ENCODE measurements at places on chromosomes 13 and 19. TPM values are rescaled to one million over a fixed set of nuclear protein-coding genes. Genes with fewer than 3 reads are reported as not detected.

DNA sequence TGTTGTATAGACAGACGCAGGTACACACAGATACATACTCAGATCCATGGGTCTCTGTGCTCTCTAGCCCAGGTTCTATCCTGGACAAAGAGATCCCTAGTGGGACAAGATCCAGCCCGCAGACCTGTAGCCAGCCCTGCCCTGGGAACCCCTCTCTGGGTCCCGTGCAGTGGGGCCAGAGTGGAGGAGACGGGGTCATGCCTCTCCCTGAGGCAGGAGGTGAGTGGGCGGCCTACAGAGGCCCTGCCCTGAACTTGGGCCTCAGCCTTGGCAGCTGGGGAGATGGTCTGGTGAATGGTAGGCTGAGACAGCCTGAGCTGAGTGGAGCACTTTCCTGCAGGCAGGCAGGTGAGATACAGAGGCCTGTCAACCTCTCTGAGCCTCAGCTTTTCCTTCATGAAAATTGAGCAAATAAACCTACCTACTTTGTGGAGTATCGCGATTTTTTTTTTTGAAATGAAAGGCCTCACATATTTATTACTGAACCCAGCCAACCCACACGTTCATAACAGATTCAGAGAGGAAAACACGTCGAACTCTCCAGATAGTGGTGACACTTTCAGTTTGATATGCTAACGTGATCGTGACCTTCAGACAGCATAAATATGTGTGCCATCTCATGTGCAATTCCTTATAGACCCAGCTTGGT is 3.4 kb upstream of the JUND start:
- H3K4me1 ChIP-seq: peaks cover 28% of the 10 kb centered on the region
- H3K27me3 ChIP-seq: peaks cover 7% of the 10 kb centered on the region
- no peak overlapping the region for H3K4me3 ChIP-seq
- peak overlapping the region; percentile 27 for H3K27ac ChIP-seq
- peaks cover 3% of the 10 kb centered on the region for H3K36me3 ChIP-seq

- H3K4me1 ChIP-seq: peaks cover 7% of the 10 kb centered on the region
- no peak for DNase-seq
- H3K36me3 ChIP-seq: peaks cover 85% of the 10 kb centered on the region
- H3K27ac ChIP-seq: no peak overlapping the region
- H3K27me3 ChIP-seq: peaks cover 1% of the 10 kb centered on the region
- no peak overlapping the region for H3K4me3 ChIP-seq
Observed at GRCh38 chr19:45145270-45146189, 15.3 kb downstream of the NKPD1 start.

The RDH8 gene
- not detected for polyA plus RNA-seq

DNA sequence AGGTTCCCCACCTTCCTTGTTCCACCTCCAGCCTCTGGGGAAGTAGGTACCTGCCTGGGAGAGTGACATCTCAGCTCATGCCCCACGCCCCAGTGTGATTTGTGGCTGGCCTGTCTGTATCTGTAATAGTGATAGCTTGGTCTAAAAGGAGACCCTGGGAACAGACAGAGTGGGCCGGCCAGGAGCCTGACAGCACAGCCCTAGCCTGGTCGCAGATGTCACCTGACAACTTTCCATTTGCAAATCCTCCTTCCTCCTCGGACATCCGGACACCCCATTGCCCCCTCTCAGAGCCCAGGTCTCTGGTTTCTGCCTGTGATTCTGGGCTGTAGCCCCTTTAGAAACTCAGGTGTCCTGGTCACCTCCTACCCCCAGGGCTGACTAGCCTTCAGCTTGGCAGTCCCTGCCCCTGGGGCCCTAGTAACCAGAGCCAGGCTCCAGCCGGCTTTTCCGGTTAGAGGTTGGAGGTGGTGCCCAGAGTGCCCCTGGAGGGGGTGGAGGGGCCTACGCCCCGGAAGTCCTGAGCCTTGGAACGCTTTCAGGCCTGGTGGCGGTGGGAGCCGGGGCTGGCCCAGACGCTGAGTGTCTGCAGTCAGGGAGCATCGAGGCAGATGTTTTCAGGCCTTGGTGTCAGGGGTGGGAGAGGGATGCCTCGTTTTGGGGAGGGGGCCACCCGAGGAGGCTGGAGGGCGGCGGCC is 6.5 kb downstream of the LRRC8E start:
- H3K27me3 ChIP-seq: peaks cover 4% of the 10 kb centered on the region
- H3K36me3 ChIP-seq: no peaks in the 10 kb centered on the region
- no peaks in the 10 kb centered on the region for H3K4me1 ChIP-seq
- no peak overlapping the region for H3K4me3 ChIP-seq
- H3K27ac ChIP-seq: no peak overlapping the region

The PLPPR3 gene
- polyA plus RNA-seq: 201 TPM

- no peak for DNase-seq
- no peaks in the 10 kb centered on the region for H3K4me1 ChIP-seq
- no peak overlapping the region for H3K27ac ChIP-seq
- no peaks in the 10 kb centered on the region for H3K27me3 ChIP-seq
Observed at GRCh38 chr19:16252459-16253205, 54.9 kb downstream of the AP1M1 start.

The CYP2F1 gene
- 0.41 TPM for polyA plus RNA-seq

The CLDN10 gene
- polyA plus RNA-seq: 11.8 TPM

The PRRG2 gene
- polyA plus RNA-seq: 1.5 TPM

- H3K36me3 ChIP-seq: no peaks in the 10 kb centered on the region
- no peak for DNase-seq
- H3K4me3 ChIP-seq: no peak overlapping the region
- H3K27ac ChIP-seq: no peak overlapping the region
- H3K4me1 ChIP-seq: no peaks in the 10 kb centered on the region
Observed at GRCh38 chr13:31605076-31605860, 134.1 kb upstream of the RXFP2 start.

The TEKTIP1 gene
- 13.0 TPM for polyA plus RNA-seq

The HSPH1 gene
- 165 TPM for polyA plus RNA-seq

- H3K4me1 ChIP-seq: peaks cover 33% of the 10 kb centered on the region
- peaks cover 37% of the 10 kb centered on the region for H3K27me3 ChIP-seq
- H3K4me3 ChIP-seq: no peak within 1 kb of the TSS
- H3K36me3 ChIP-seq: no peaks in the 10 kb centered on the region
Observed at GRCh38 chr19:5804516-5805461, at the start of gene NRTN. NRTN (plus strand) TSS chr19:5805067; CDS start chr19:5824166, 19,099 bp downstream.

The C19orf85 gene
- polyA plus RNA-seq: not detected

DNA sequence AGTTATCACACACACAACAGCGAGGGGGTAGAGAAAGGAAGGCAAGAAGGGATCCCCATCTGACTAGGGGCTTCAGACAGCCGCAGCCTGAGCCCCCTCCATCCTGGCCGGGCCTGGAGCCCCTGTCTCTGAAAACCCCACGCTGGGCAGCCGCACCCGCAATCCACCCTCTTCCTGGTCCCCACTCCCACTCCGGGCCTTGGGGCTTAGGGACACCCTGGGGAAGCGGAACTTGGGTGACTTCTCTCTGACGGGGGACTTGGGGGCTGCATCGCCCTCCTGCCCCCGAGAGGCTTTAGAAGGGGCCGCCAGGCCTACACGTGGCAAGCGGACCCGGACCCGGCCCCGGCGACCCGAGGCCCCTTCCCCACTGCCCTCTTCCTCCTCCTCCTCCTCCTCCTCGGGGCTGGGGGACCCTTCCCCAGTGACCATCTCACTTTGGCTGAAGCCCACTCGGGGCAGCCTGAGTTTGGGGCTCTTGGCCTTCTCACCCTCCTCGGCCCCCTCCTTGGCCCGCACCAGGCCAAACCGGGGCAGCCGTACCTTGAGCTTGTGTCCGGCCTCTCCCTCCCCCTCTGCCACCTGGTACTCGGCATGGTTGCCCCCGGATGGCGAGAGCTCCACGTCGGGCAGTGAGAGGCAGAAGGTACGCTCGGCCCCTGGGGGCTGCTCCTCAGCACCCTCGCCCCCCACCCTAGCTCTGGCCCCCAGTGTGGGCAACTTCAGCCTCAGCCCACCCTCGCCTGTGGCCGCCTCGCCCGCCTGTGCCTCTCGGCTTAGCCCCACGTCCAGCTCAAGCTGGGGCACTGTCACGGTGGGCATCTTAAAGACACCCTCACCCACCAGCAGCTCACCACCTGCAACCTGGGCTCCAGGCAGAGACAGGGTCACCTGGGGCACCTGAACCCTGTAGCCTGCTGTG is 4.2 kb upstream of the HIPK4 start:
- no peak overlapping the region for H3K4me3 ChIP-seq
- H3K27me3 ChIP-seq: peaks cover 2% of the 10 kb centered on the region
- H3K4me1 ChIP-seq: peaks cover 6% of the 10 kb centered on the region
- peaks cover 25% of the 10 kb centered on the region for H3K36me3 ChIP-seq
- no peak overlapping the region for H3K27ac ChIP-seq
- no peak for DNase-seq

GRCh38 chr19:42246922-42247639 is 4.7 kb upstream of the GSK3A start:
- no peak for DNase-seq
- peaks cover 82% of the 10 kb centered on the region for H3K4me1 ChIP-seq
- H3K27ac ChIP-seq: peak overlapping the region; percentile 67
- H3K36me3 ChIP-seq: peaks cover 41% of the 10 kb centered on the region

DNA sequence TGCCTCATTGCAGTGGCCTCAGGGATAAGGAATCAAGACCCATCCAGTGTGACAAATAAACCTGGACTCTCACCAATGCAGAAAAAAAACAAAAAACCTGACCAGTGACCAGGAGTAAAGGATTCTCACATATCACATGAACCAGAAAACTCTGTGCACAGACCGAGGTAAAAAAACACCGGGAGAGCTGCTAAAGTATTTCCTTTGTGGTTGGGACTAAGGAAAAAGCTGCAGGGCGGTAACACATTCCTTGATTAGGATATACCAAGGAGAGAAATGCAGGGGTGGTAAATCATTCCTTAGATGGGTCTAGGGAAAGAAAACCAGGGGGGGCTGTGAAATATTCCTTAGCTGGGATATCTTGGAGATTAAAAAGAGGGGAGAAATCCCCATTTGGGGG is 64.8 kb upstream of the ZNF85 start:
- H3K27me3 ChIP-seq: no peaks in the 10 kb centered on the region
- H3K4me3 ChIP-seq: no peak overlapping the region
- no peak for DNase-seq
- H3K4me1 ChIP-seq: no peaks in the 10 kb centered on the region
- H3K36me3 ChIP-seq: no peaks in the 10 kb centered on the region

The C1QTNF9 gene
- polyA plus RNA-seq: 0.39 TPM

The KCNN4 gene
- 0.62 TPM for polyA plus RNA-seq

The SSC5D gene
- 4.7 TPM for polyA plus RNA-seq

GRCh38 chr19:30161021-30161655 is 211.0 kb upstream of the ZNF536 start:
- no peak overlapping the region for H3K4me3 ChIP-seq
- H3K27ac ChIP-seq: no peak overlapping the region
- DNase-seq: no peak
- no peaks in the 10 kb centered on the region for H3K36me3 ChIP-seq

The SLC6A16 gene
- polyA plus RNA-seq: 3.8 TPM

The CEACAM21 gene
- 10.7 TPM for polyA plus RNA-seq

GRCh38 chr13:46614582-46614981 is 61.6 kb downstream of the LRCH1 start:
- no peaks in the 10 kb centered on the region for H3K36me3 ChIP-seq
- no peak overlapping the region for H3K4me3 ChIP-seq
- no peak for DNase-seq
- H3K27me3 ChIP-seq: no peaks in the 10 kb centered on the region
- peaks cover 7% of the 10 kb centered on the region for H3K4me1 ChIP-seq

The TGDS gene
- 8.6 TPM for polyA plus RNA-seq

DNA sequence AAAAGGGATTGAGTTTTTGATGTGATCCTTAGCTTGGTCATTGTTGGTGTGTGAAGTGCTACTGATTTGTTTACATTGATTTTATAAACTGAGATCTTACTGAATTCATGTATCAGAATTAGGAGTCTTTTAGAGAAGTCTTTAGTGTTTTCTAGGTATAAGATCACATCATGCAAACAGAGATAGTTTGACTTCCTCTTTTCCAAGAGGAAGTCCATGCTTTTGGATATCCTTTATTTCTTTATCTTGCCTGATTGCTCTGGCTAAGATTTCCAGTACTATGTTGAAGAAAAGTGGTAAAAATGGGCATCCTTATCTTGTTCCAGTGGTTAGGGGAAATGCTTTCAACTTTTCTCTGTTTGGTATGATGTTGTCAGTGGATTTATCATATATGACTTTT is 561.2 kb upstream of the SLITRK1 start:
- H3K27ac ChIP-seq: no peak overlapping the region
- DNase-seq: no peak
- no peaks in the 10 kb centered on the region for H3K36me3 ChIP-seq
- no peaks in the 10 kb centered on the region for H3K4me1 ChIP-seq
- no peaks in the 10 kb centered on the region for H3K27me3 ChIP-seq
- no peak overlapping the region for H3K4me3 ChIP-seq

The TMEM86B gene
- polyA plus RNA-seq: 8.0 TPM

The ZSCAN5B gene
- not detected for polyA plus RNA-seq

DNA sequence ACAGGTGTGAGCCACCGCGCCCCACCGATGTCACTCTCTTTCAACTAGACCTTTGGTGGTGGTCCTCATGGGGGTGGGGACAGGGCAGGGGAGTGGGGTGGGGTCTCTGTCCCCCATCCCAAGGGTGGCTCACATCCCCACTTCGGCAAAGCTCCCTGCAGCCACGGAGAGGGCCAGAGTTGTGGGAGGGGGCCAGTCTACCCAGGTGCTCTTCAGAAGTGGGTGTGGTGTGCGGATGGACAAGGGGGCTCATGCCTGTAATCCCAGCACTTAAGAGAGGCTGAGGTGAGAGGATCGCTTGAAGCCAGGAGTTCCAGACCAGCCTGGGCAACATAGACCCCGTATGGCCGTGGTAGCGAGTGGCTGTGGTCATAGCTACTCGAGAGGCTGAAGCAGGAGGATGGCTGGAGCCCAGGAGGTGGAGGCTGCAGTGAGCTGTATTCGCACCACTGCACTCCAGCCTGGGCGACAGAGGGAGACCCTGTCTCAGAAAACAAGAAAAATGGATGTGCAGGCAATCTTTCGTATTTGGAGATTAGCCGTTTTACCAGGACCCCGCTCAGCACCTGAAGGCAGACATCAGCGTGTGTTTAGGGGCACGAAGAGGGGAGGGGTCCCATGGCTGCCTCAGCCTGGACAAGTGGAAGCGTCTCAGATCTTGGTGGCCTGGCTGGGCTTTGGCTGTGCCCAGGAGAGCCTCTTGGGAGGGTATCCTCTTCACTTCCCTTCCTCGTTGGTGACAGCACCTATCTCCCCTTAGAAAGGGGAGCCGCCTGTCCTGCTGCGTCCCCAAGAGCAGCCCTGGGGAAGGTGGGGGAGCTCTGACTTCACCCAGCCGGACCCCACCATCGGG is 846 bp downstream of the TGFBR3L start:
- no peak for DNase-seq
- H3K4me3 ChIP-seq: no peak overlapping the region
- H3K36me3 ChIP-seq: peaks cover 46% of the 10 kb centered on the region
- no peak overlapping the region for H3K27ac ChIP-seq

DNA sequence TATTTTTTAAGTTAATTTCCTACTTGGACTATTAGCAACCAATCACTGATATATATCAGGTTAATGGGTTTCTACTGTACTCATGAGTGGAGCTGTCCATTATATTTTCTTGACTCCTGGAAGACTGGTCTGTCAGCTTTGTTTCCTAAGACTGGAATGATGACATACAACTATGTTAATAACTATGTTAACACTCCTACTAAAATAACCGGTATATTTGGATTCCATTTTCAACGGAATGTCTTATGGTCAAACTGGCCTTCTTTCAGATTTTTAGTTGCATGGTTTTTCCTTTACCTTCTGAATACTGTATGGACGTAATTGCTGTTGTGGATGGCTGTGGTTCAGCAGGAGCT is 45.8 kb upstream of the GPI start:
- H3K27me3 ChIP-seq: no peaks in the 10 kb centered on the region
- no peak overlapping the region for H3K4me3 ChIP-seq
- DNase-seq: no peak
- H3K27ac ChIP-seq: no peak overlapping the region
- no peaks in the 10 kb centered on the region for H3K4me1 ChIP-seq
